Muscle of leg (tissue), 16 donors: ENCODE measurements at places on chromosomes 6 and 20.

DNA sequence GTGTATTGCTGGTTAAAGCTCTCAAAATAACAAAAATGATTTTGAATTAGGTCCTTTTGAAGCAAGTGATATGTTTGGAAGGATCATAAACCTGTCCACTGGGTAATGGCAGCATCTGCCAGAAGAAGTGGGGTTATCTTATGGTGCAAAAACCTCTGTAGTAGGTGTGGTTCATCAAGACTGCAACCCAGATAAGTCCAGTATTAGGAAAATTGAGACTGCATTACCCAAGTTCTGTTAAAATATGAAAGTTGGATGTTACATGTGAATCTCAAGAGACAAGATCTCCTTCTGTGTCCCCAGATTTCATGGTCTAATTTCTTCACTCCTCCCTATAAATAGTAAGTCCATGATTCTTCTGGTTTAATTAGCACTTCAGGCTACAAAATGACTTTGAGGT lies 59.4 kb downstream of the RPRD1B start:
- no peak for DNase-seq
- H3K4me3 ChIP-seq: no peak overlapping the region
- peaks cover 29% of the 10 kb centered on the region for H3K36me3 ChIP-seq
- no peak overlapping the region for H3K27ac ChIP-seq

DNA sequence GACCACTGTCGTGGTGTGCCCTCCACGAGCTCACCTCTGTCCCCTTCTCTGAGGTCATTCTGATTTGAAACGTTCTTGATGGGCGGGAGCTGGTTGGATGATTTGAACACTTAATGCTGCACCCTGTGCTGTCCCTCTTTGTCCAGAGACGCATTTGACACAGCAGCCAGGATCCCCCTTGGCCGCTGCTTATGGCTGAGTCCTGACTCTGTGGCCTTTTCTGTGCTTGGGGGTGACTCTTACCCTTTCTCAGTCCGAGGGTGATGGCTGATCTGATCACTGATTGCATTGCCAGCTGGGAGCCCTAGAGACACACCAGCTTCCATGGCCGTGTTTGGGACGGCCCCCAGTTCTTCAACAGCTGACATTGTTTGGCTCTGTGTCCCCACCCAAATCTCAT lies 43.5 kb upstream of the FRMD1 start:
- no peak overlapping the region for H3K4me3 ChIP-seq
- no peak for DNase-seq
- H3K4me1 ChIP-seq: peaks cover 5% of the 10 kb centered on the region
- no peak overlapping the region for H3K27ac ChIP-seq
- no peaks in the 10 kb centered on the region for H3K36me3 ChIP-seq
- no peaks in the 10 kb centered on the region for H3K27me3 ChIP-seq

- no peak for DNase-seq
- H3K27me3 ChIP-seq: no peaks in the 10 kb centered on the region
- H3K4me3 ChIP-seq: no peak overlapping the region
- peaks cover 2% of the 10 kb centered on the region for H3K4me1 ChIP-seq
- no peaks in the 10 kb centered on the region for H3K36me3 ChIP-seq
- H3K27ac ChIP-seq: no peak overlapping the region
These were observed 143.7 kb upstream of the ATXN1 start for GRCh38 chr6:16904957-16905356.

DNA sequence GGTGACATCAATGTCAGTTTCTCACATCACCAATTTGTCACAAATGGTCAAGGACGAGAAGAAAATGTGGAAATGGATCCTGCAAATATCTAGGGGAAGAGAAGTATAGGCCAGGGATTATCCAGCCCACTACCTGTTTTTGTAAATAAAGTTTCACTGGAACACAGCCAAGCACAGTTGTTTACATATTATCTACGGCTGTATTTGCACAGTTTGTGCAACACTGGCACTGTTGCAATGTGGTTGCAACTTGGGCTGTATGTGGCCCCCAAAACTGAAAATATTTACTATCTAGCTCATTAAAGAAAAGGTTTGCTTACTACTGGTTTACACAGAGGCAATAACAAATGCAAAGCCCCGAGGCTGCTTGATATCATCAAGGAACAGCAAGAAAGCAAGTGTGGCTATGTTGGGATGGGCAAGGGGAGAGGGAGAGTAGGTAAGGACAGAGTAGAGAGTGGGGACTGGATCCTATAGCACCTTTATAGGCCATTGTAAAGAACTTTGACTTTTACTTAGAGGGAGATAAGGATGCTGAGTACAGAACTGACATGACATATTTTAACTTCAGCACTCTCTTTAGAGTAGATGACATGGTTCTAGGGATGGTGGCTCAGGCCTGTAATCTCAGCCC lies 11.8 kb upstream of the STXBP5 start:
- no peaks in the 10 kb centered on the region for H3K4me1 ChIP-seq
- DNase-seq: no peak
- H3K4me3 ChIP-seq: no peak overlapping the region
- no peak overlapping the region for H3K27ac ChIP-seq

- peaks cover 2% of the 10 kb centered on the region for H3K36me3 ChIP-seq
These were observed 79.7 kb downstream of the SMLR1 start for GRCh38 chr6:130906736-130907381.

DNA sequence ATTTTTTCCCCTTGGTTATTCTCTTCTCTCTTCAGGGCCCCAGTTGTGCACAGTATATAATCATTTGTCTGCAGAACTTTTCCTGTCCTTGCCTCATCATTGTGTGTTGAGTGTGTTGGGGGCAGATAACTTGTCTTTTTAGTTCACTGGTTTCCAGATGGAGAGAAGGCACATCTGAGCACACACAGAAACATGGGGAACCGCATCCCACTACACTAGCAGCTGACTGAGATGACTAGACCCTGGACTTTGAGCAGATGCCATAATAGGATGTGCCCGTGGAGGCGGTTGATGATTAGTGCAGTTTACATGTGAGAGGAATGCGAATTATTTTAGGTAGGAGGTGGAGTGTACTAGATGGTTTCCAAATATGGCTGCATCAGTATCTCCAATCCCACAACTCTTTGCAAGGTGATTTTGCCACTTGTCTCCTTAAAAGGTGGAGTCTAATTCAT lies 26.5 kb upstream of the SH3BGRL2 start:
- no peaks in the 10 kb centered on the region for H3K36me3 ChIP-seq
- H3K4me1 ChIP-seq: no peaks in the 10 kb centered on the region
- H3K4me3 ChIP-seq: no peak overlapping the region
- DNase-seq: no peak
- H3K27me3 ChIP-seq: no peaks in the 10 kb centered on the region

DNA sequence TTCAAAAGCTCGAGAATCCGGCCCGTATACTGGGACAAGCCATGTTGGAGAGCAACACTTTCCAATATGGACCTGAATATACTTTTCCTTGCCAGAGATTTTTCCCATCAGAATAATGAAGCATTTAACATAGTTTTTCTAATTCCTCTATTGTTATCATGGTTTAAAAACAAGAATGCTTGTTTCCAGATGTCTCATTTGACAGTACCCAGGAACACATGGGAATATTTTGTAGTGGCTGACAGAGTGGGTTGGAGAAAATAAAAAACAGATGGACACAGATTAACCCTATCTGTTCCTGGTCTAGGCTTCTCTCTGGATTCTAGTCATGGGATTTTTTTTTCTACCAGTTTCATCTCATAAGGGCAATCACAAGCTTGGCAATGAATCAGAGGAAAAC lies 164.8 kb upstream of the CEP162 start:
- H3K27me3 ChIP-seq: no peaks in the 10 kb centered on the region
- no peak overlapping the region for H3K4me3 ChIP-seq
- peaks cover 2% of the 10 kb centered on the region for H3K4me1 ChIP-seq
- no peak overlapping the region for H3K27ac ChIP-seq
- DNase-seq: peak; percentile 70

DNA sequence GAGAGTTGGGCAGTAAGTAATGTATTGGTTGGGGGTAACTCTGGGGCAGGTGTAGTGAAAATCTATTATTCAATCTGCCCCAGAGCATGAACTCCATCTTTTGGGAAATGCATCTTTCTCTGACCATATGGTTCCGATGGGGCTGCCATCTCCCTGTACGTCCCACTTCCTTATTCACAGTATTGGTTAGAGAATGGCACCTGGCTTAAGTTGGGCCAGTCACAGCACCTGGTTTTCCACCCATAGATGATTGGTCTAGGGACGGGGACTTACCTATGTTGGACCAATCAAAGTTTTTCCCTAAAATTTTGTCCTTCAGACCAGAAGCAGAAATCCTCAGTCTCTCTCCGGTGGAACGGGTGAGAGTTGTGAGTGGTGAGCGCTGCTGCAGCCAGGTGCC lies 2.2 kb upstream of the RALY start:
- H3K27ac ChIP-seq: no peak overlapping the region
- H3K36me3 ChIP-seq: no peaks in the 10 kb centered on the region
- no peak overlapping the region for H3K4me3 ChIP-seq
- peaks cover 17% of the 10 kb centered on the region for H3K4me1 ChIP-seq
- H3K27me3 ChIP-seq: no peaks in the 10 kb centered on the region

- H3K4me3 ChIP-seq: no peak overlapping the region
- H3K4me1 ChIP-seq: no peaks in the 10 kb centered on the region
- no peaks in the 10 kb centered on the region for H3K36me3 ChIP-seq
- no peak overlapping the region for H3K27ac ChIP-seq
- H3K27me3 ChIP-seq: no peaks in the 10 kb centered on the region
- no peak for DNase-seq
These were observed 625.9 kb upstream of the FLRT3 start for GRCh38 chr20:14963262-14963663.

GRCh38 chr20:57364451-57364850 lies 13.4 kb downstream of the RAE1 start:
- no peaks in the 10 kb centered on the region for H3K27me3 ChIP-seq
- H3K36me3 ChIP-seq: peaks cover 58% of the 10 kb centered on the region
- no peak overlapping the region for H3K4me3 ChIP-seq
- H3K27ac ChIP-seq: no peak overlapping the region
- H3K4me1 ChIP-seq: no peaks in the 10 kb centered on the region
